Progenitor cell of endocrine pancreas (in vitro differentiated cells): ENCODE measurements at places on chromosomes 4 and X.

- no peak overlapping the region for H3K4me3 ChIP-seq
- no peak overlapping the region for H3K27ac ChIP-seq
- H3K4me1 ChIP-seq, result no peaks in the 10 kb centered on the region
- no peak for DNase-seq
- H3K36me3 ChIP-seq, result no peaks in the 10 kb centered on the region
- H3K27me3 ChIP-seq, result peaks cover 7% of the 10 kb centered on the region
Observed at GRCh38 chr4:118898684-118899138, 10.1 kb downstream of the SYNPO2 start.

- H3K27me3 ChIP-seq, result peaks cover 9% of the 10 kb centered on the region
- H3K4me1 ChIP-seq, result peaks cover 10% of the 10 kb centered on the region
- no peak for DNase-seq
- H3K4me3 ChIP-seq, result no peak overlapping the region
- no peaks in the 10 kb centered on the region for H3K36me3 ChIP-seq
- no peak overlapping the region for H3K27ac ChIP-seq
Observed at GRCh38 chr4:173990126-173990868, 293.2 kb downstream of the FBXO8 start.

- no peak for DNase-seq
- no peaks in the 10 kb centered on the region for H3K27me3 ChIP-seq
- H3K27ac ChIP-seq, result no peak overlapping the region
- no peak overlapping the region for H3K4me3 ChIP-seq
- H3K36me3 ChIP-seq, result no peaks in the 10 kb centered on the region
Observed at GRCh38 chr4:47373709-47374108, 89.8 kb downstream of the COMMD8 start.

- no peak for DNase-seq
- H3K36me3 ChIP-seq, result no peaks in the 10 kb centered on the region
- H3K27ac ChIP-seq, result no peak overlapping the region
- H3K4me3 ChIP-seq, result no peak overlapping the region
Observed at GRCh38 chr4:47088298-47088697, 56.9 kb downstream of the GABRB1 start.

GRCh38 chrX:99698451-99698850, 711.6 kb downstream of the PCDH19 start:
- DNase-seq, result no peak
- H3K4me3 ChIP-seq, result no peak overlapping the region
- H3K4me1 ChIP-seq, result peaks cover 9% of the 10 kb centered on the region
- no peaks in the 10 kb centered on the region for H3K36me3 ChIP-seq
- H3K27me3 ChIP-seq, result no peaks in the 10 kb centered on the region

GRCh38 chrX:33273535-33273934, 62.2 kb upstream of the DMD start:
- no peaks in the 10 kb centered on the region for H3K27me3 ChIP-seq
- no peak overlapping the region for H3K4me3 ChIP-seq
- no peaks in the 10 kb centered on the region for H3K4me1 ChIP-seq
- no peak overlapping the region for H3K27ac ChIP-seq
- H3K36me3 ChIP-seq, result no peaks in the 10 kb centered on the region

GRCh38 chrX:39311646-39312045, 510.4 kb downstream of the MID1IP1 start:
- peaks cover 2% of the 10 kb centered on the region for H3K36me3 ChIP-seq
- no peaks in the 10 kb centered on the region for H3K27me3 ChIP-seq
- no peak for DNase-seq
- peaks cover 11% of the 10 kb centered on the region for H3K4me1 ChIP-seq

DNA sequence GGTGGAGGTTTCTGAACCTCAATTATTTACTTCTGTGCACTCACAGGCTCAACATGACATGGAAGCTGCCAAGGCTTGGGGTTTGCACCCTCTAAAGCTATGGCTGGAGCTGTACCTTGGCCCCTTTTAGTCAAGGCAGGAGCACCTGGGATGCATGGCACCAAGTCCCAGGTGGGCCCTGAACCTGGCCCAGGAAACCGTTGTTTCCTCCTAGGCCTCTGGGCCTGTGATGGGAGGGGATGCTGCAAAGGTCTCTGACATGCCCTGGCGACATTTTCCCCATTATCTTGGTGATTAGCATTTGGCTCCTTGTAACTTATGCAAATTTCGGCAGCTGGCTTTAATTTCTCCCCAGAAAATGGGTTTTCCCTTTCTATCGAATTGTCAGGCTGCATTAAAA, 726.1 kb upstream of the POU3F4 start:
- H3K4me1 ChIP-seq, result no peaks in the 10 kb centered on the region
- no peak for DNase-seq

DNA sequence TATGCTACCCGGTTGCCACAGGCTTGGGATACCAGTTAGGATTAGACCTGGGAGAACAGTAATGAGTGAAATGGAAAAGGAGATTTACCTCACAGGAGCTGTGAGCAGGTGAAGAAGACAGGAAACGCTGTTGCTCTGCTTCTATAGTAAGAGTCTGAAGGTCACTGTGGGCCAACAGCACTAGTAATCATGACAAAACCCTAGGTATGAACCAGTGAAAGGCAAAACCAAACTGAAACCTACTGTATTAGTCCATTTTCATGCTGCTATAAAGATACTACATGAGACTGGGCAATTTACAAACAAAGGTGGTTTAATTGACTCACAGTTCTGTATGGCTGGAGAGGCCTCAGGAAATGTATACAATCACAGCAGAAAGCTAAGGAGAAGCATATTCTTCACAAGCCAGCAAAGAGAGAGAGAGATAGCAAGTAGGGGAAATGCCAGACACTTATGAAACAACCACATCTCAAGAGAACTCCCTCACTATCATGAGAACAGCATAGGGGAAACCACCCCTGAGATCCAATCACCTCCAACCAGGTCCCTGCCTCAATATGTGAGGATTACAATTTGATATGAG, 736.7 kb upstream of the INTU start:
- H3K4me3 ChIP-seq, result no peak overlapping the region
- H3K4me1 ChIP-seq, result no peaks in the 10 kb centered on the region
- no peak overlapping the region for H3K27ac ChIP-seq
- no peaks in the 10 kb centered on the region for H3K36me3 ChIP-seq

DNA sequence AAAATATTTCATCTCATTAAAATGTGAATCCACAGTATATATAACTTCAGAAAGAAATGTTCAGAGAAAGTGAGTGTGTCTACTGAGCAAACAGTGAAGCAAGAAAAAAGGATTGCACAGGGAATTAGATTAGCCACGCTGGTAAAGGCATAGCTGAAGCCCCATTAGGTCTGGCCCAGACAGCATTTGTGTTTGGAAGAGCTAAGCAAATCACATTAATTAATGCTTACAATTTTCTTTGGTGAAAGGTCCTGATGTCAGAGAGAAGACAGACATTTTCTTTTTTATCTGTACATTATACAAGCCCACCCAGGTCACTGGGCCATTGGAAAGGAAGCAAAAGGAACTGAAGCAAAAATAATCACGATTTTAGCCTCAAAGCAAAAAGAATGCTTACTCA, 354.6 kb downstream of the GRID2 start:
- no peaks in the 10 kb centered on the region for H3K4me1 ChIP-seq
- DNase-seq, result no peak
- no peaks in the 10 kb centered on the region for H3K27me3 ChIP-seq
- H3K4me3 ChIP-seq, result no peak overlapping the region
- H3K27ac ChIP-seq, result no peak overlapping the region

DNA sequence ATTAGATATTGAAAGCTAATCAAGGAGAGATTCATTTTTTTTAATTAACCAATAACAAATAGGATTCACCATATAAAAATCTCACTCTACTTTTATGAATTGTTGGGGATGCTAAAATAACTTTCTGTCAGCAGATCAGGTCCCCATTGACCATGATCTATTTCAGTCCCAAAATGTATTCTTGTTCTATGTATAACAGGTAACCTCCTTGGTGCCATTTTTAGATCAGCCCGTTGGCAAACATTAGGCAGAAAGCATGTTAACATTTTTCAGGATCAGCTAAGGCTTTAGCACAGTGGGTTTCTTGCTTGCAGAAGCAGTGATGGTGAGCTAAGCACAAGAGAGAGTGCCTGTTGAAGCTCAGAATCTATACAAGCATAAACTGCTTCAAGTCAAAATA, 40.8 kb upstream of the COX7B2 start:
- no peaks in the 10 kb centered on the region for H3K27me3 ChIP-seq
- no peaks in the 10 kb centered on the region for H3K36me3 ChIP-seq
- no peaks in the 10 kb centered on the region for H3K4me1 ChIP-seq
- H3K4me3 ChIP-seq, result no peak overlapping the region

DNA sequence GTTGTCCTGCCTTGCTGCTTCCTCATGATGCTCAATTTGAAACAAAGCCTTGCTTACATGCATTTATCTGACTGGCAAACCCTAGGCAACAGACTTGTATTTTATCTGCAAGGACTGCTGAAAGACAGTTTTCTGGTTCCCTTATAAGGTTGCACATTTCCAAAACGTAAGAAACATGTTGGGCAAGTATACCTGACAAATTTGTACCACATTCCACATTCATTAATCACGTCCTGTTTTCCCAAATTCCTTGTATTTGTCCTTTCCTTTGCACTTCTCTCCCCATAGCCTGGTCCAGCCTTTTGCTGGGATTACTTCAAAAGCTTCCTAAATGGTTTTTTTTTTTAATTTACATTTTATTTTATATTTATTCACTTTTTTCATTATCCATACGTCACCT, 310.1 kb downstream of the PPP3CA start:
- no peak for DNase-seq
- no peaks in the 10 kb centered on the region for H3K27me3 ChIP-seq
- H3K27ac ChIP-seq, result no peak overlapping the region
- peaks cover 4% of the 10 kb centered on the region for H3K36me3 ChIP-seq
